ENCODE measurements at places on chromosomes 1 and 21. TPM values are rescaled to one million over a fixed set of nuclear protein-coding genes. Genes with fewer than 3 reads are reported as not detected.

GRCh38 chr1:182114627-182115023 lies 53.1 kb upstream of the ZNF648 start:
- no peak for DNase-seq

DNA sequence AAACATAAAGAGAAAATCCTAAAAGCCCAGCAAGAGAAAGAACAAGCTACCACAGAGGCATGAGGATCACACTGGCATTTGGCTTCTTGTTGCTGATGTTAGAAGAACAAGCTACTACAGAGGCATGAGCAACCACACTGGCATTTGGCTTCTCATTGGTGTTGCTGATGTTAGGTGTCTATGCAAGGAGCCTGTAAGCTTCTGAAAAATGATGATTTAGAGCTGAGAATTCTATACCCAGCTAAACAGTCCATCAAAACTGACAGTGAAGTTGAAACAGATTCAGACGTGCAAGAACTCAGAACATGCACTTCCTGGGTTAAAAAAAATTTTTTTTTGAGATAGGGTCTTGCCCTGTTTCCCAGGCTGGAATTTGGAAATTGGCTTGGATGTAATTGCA lies 37.8 kb upstream of the ADARB1 start:
- no peak for DNase-seq

The JAM2 gene
- 0.05 TPM for total RNA-seq

The BGLAP gene
- 0.15 TPM for total RNA-seq

The EDARADD gene
- total RNA-seq = 0.05 TPM

The GJB4 gene
- 9.0 TPM for total RNA-seq

The C1orf52 gene
- total RNA-seq = 18.5 TPM
